Renal pelvis (tissue), 12 donors: ENCODE measurements at places on chromosomes 11 and 22.
A peak's percentile ranks its signal among the peaks of the same experiment; 100 is the strongest.

DNA sequence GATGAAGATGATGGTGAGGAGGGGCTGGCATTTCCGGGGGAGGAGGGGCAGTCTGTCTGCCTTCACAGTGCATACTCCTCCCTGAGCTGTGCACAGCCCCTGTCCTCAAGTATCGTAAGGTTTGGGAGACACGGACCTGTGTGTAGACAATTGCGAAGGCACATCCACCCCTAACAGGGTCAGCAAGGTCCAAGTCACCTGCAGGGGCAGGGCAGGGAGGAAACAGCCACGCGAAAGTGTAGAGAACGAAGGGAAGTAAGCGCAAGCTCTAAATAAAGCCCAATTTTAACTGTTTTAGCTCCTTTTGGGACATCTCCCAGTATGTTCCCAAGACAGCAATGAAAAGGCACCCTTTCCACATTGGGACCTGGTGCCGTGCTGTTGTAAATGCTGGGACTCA lies 448.2 kb downstream of the TBC1D22A start:
- no peak for DNase-seq

- no peak for DNase-seq
Measured at GRCh38 chr11:98153752-98154151, 867.0 kb upstream of the CNTN5 start.

GRCh38 chr11:44328138-44328660 lies 18.3 kb upstream of the ALX4 start:
- no peak for DNase-seq

DNA sequence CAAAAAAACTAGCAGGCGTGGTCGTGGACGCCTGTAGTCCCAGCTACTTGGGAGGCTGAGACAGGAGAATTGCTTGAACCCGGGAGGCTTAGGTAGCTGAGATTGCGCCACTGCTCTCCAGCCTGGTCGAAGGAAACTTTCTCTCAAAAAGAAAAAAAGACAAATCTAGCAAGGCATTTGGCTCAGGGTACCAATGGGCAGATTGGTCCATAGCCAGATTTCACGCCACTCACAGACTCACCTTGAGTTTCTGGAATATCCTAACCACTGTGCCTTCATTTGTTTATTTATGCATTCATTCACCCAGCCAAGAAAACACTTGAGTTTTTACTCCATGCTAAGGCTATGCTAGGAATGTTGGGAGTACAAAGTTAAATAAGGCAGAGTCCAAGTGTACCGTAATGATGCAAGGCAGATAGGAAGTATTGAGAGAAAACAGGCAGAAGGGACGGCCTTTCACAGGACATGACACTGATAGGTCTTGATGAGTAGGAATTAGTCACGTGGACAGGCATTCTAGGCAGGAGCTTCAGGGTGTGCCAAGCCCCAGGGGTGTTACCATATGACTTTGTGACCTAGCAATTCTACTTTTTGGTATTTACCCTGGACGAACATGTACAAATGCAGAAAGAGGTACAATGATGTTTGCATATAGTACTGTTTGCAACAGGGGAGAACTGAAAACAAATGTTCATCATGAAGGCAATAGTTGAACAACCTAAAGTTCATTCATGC lies 3.0 kb upstream of the PACSIN3 start:
- DNase-seq = peak; percentile 14

GRCh38 chr22:29217827-29218757 lies 12.4 kb downstream of the EMID1 start:
- DNase-seq = no peak

GRCh38 chr11:73140213-73141030 lies 1.7 kb downstream of the FCHSD2 start:
- peak; percentile 26 for DNase-seq

- no peak for DNase-seq
Measured at GRCh38 chr11:47980088-47980906, at the start of gene PTPRJ. Gene PTPRJ, plus strand, starts transcription at chr11:47980559. Its CDS starts 354 bp downstream, at chr11:47980913.

- no peak for DNase-seq
Measured at GRCh38 chr22:42929838-42930155, 72.7 kb upstream of the ARFGAP3 start.

- DNase-seq = no peak
Measured at GRCh38 chr22:46661221-46661851, 41.1 kb downstream of the GRAMD4 start.

GRCh38 chr11:17563231-17563646 lies 16.2 kb downstream of the OTOG start:
- no peak for DNase-seq

GRCh38 chr11:69359735-69360480 lies 66.0 kb downstream of the MYEOV start:
- no peak for DNase-seq

DNA sequence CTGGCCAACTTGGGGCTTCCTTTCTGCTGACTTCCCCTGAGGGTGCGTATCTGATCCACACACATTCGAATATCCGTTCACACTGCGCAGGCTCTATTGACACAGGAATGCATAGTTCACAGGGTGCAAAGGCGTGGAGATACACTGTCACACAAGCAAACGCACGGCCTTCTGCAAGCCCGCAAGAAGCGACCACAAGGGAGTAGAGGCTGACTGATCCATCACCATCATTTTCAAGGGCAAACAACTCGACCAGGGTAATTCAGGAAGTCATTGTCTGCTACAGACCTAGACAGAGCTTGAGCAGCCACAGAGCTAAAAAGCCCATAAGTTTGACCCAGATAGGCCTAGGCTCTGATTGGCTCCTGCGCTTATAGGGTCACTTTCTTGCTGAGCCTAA lies 392.3 kb downstream of the MN1 start:
- no peak for DNase-seq

DNA sequence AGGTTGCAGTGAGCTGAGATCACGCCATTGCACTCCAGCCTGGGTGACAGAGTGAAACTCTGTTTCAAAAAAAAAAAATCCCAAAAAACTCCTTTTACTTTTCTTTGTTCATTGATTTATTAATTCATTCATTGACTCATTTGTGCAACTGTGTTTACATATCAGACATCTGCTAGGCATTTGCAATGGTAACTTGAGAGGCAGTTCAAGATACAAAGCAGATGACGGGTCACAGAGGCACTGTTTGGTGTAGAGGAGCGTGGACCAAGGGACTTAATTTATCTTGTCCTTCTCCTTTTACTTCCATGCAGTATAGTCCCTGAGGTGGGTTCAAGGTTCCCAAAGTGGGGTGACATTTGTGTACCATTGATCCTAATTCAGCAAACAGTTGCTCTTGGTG lies 71.4 kb downstream of the KIAA1671 start:
- DNase-seq = no peak

DNA sequence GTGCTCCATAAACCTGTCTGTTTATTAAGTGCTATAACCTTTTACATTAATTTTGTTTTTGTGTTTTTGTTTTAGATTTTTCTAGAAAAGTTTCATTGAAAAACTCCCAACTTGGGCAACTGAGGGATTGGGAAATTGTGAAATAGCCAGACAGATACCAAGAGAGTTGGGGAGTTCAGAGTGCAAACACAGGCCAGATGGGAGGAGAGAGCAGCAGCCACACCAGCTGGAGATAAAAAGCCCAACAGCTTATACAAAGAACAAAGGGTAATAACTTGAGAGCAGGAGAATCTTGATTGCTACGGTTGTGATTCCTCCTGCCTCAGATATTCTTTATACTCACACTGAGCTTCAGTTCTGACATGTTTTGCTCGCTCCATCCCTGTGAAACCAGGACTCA lies 1642.2 kb downstream of the LRRC4C start:
- peak; percentile 4 for DNase-seq

- no peak for DNase-seq
Measured at GRCh38 chr11:94046796-94047195, 25.6 kb downstream of the HEPHL1 start.

GRCh38 chr11:21615955-21616371 lies 576.9 kb upstream of the ANO5 start:
- DNase-seq = no peak

DNA sequence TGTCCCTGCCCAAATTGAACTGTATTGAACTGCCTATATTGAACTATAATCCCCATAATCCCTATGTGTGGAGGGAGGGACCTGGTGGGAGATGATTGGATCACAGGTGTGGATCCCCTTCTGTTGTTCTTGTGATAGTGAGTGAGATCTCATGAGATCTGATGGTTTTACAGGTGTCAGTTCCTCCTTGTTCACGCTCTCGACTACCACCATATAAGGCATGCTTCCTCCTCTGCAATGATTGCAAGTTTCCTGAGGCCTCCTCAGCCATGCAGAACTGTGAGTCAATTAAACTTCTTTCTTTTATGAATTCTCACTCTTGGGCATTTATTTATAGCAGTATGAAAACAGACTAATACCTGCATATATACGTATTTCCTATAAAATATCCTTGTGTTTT lies 206.5 kb upstream of the PDGFD start:
- DNase-seq = no peak

GRCh38 chr11:71438650-71439049 lies 9.5 kb downstream of the DHCR7 start:
- DNase-seq = no peak

- no peak for DNase-seq
Measured at GRCh38 chr11:27355575-27356104, 7.4 kb downstream of the CCDC34 start.

DNA sequence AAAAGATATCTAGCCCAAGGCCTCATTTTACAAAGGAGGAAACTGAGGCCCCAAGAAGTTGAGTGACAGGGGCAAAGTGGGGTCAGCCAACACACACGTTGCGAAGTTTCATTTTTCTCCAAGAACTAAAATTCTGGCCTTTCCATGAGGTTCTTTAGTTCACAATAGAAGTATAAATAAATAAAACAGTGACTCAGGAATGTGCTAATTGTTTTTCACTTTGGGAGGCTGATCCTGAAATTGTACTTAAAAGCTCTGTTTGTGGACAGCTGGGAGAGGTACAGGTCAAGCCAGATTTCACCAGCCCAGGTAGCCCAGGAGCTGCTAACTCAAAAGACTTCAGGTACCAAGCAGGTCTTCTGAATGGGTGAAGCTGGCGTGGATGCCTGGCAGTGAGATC lies 105.2 kb downstream of the TRAF6 start:
- no peak for DNase-seq

DNA sequence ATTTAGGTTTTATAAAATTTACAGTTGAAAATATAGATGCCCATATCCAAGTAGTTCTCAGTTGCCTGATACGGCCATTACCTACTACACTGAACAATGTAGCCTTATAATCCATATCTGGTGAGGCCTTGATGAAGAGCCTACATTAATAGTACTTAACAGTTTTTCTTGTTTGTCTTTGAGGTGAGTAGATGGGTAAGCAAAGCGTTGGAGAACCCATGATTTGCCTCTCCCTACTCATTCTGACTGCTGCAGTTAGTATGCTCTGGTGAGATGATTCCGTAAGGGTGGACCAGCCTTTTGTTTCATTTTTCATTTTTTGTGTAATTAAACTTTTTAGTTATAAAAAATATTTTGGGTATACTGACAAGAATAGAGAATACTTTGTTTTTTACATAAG lies 11.4 kb downstream of the PAAF1 start:
- no peak for DNase-seq

DNA sequence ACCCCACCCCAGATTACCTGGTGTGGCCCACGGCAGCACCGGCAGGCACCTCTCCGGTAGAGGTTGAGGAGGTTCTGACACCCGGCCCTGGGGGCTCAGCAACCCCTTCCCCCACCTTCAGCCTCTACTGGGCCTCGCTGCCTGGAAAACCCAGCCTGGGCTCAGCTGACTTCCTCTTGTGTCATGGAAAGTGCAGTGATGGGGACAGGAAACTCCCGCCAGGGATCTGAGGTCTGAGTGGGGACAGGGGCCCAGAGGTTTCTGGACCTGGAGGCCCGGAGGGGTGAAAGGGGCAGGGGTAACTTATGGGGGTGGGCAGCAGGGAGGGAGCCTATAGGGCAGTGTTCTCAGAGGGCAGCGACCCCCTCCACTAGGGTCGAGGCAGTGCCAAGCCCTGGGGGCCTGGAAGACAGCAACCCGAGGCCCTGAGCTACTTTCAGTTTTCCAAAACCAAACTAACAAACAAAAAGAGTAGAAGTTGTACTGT lies 10.0 kb upstream of the CD5 start:
- no peak for DNase-seq

- DNase-seq = no peak
Measured at GRCh38 chr11:119599864-119600541, 129.0 kb downstream of the NECTIN1 start.

DNA sequence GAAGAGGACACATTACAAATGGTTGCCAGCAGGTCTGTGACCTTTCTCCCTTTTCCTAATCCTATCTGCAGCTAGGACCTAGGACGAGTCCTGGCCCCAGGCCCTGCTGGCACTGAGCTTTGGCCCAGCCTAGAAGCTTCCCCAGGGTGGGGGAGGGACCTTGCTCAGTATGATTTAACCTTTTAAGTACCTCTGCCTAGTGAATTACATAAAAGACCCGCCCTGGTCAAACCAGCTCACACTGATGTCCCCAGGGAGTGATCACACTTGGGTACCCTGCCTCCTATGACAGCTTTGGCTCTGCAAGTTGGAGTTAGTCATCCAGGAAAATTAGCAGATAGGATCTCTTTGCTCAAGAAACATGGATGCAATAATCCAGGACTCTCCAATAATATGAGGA lies 21.9 kb downstream of the ASCC2 start:
- DNase-seq = no peak

- no peak for DNase-seq
Measured at GRCh38 chr22:25942115-25942855, 200.3 kb downstream of the MYO18B start.
